ENCODE measurements at places on chromosomes 2 and 18. TPM values are rescaled to one million over a fixed set of nuclear protein-coding genes. Genes with fewer than 3 reads are reported as not detected.

The UGT1A3 gene
- not detected for total RNA-seq

- no peak overlapping the region for H3K4me3 ChIP-seq
- no peaks in the 10 kb centered on the region for H3K36me3 ChIP-seq
- H3K4me1 ChIP-seq = peaks cover 11% of the 10 kb centered on the region
- H3K27me3 ChIP-seq = peaks cover 6% of the 10 kb centered on the region
Observed at GRCh38 chr2:240395896-240396622, 39.4 kb upstream of the GPC1 start.

DNA sequence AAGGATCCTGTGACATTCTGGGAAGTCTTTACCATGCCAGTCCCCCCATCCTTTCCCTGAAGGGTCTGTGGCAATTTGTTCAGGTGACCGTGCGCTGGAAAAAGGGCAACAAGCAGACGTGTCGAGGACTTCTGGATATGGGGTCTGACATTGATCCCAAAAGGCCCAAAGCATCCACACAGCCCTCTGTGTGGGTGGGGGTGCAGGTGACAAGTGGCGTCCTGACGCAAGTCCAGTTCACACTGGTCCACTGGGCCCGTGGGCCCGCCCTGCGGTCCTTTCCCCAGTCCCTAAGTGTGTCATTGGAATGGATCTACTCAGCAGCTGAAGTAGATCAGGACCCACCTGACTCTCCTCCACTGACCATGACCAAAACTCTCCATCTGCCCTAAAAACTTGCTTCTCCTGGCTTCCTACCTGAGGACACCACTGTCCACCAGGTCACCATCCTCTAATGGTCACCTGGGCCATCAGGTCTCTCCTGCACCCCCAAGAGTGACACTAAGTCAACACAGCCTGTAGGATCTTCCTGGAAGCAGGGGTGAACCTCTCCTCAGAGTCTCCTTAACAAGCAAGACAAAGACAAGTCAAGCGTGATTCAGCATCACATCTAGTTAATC lies 85.6 kb upstream of the SLC66A3 start:
- H3K27ac ChIP-seq = no peak overlapping the region
- peaks cover 15% of the 10 kb centered on the region for H3K4me1 ChIP-seq
- H3K36me3 ChIP-seq = no peaks in the 10 kb centered on the region
- H3K27me3 ChIP-seq = peaks cover 43% of the 10 kb centered on the region
- DNase-seq = no peak

The ARHGAP28 gene
- not detected for total RNA-seq

DNA sequence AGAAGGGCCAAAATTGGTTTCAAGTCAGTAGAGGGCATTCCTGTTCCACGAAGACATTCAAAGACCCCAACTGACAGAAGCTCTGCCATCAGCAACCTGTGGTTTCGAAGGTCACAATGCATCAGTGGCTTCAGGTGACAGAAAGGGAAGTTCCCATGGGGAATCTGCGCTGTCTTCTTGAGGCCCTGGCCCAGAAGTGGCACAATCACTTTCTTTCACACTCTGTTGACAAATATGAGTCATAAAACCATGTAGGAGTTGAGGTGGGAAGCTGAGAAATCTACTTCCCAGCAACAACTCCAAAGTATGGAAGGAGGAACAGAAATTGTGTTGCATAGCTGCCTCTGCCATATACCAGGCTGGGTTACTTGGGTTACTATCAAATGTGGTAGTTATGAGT lies 621.1 kb upstream of the FANCL start:
- DNase-seq = no peak
- no peaks in the 10 kb centered on the region for H3K27me3 ChIP-seq
- no peaks in the 10 kb centered on the region for H3K4me1 ChIP-seq
- no peak overlapping the region for H3K4me3 ChIP-seq
- no peak overlapping the region for H3K27ac ChIP-seq

DNA sequence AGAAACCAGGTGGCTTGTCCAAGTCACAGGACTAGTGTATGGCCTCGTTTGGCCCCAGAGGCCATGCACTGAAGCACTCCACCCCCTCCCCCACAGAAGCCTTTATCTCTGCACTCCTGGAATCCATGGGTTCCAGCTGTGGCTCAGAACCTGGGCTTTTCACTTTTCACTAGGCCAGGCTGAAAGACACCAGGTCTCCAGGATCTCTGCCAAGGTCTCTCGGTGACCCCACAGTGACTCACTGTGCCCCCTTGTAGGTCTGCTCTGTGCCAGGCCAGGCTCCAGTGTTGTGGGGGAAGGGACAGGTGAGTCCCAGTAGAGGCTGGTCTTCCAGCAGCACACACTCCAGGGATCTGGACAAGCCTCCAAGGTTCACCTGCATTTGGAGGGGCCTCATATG lies 31.0 kb upstream of the GLI2 start:
- H3K36me3 ChIP-seq = no peaks in the 10 kb centered on the region
- no peaks in the 10 kb centered on the region for H3K4me1 ChIP-seq
- no peak for DNase-seq

DNA sequence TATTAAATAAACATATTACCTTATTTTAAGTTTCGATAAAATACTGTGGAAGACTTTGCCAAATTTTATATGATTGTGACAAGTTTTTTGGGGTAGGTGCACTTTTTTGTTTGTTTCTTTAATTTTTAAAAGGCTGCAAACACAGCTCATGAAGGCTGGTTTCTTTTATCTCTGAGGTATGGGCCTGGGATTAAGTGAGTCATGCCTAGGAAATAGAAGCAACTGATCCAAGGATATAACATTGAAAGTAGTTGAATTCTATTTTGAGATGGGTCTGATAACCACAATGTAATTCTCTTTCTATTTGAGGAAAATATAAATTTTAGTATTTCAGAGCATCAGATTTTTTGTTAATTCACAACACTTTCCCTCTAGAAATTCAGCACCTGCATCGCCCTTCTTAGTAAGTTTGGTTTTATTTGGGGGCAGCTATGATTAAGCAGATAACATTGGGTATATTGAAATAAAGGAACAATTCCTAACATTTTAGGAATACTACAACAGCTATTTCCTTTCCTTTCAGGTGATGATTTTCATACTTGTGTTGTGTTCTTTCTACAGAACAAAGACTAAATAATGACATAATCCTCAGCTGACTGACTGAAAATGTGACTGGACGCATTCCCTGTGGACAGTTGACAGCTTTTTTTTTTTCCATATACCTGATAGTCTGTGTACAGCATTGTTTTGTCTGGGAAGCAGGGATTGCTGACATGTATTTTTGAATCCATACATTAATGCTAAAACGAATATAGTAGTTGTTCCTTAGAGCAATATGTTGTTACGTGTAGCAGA lies 16.8 kb downstream of the RBM45 start:
- no peak overlapping the region for H3K4me3 ChIP-seq
- peaks cover 9% of the 10 kb centered on the region for H3K4me1 ChIP-seq
- H3K27ac ChIP-seq = no peak overlapping the region

GRCh38 chr18:195651-196050 lies 37.3 kb downstream of the USP14 start:
- DNase-seq = no peak
- H3K27me3 ChIP-seq = no peaks in the 10 kb centered on the region
- no peak overlapping the region for H3K4me3 ChIP-seq
- H3K27ac ChIP-seq = peak overlapping the region; percentile 6
- peaks cover 4% of the 10 kb centered on the region for H3K36me3 ChIP-seq

The RAB27B gene
- total RNA-seq = 30.6 TPM

DNA sequence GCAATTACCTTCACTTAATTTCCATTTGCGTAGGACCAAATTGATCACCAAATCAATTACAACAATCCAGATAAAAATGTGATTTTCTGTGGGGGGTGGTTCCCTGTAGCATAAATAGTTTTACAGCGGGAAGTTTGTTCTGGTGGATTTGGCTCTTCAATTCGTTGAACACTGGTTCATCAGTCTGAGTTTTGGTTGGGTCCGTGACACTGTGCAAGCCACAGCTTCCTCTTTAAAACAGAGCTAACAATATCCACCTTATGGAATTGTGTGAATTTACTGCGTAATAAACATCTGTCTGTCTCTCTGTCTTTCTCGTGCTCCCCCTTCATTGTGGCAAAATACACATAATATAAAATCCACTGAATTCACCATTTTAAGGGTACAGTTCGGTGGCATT lies 310.8 kb downstream of the TGIF1 start:
- H3K36me3 ChIP-seq = no peaks in the 10 kb centered on the region
- H3K4me3 ChIP-seq = no peak overlapping the region
- H3K27me3 ChIP-seq = peaks cover 28% of the 10 kb centered on the region
- DNase-seq = no peak
- no peaks in the 10 kb centered on the region for H3K4me1 ChIP-seq

DNA sequence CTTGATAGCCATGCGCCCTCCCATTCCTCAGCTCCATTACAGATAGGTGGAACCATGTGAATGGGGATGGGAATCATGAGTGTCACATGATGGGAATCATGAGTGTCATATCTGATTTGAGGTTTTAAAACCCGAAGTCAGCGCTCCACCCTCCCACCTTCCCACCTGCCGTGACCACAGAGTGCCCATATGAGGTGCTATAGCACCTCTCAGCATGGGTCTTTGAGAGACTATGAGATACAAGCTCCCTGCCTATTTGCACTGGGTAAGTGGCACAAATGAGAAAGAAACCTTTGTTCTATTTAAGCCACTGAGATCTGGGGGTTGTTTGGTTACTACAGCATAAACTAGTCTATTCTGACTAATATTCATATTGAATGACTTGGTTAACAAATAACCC lies 78.5 kb upstream of the PTPRM start:
- DNase-seq = no peak
- no peak overlapping the region for H3K4me3 ChIP-seq
- H3K27ac ChIP-seq = no peak overlapping the region

The PECR gene
- total RNA-seq = 18.7 TPM

- DNase-seq = no peak
- H3K27ac ChIP-seq = no peak overlapping the region
- peaks cover 71% of the 10 kb centered on the region for H3K27me3 ChIP-seq
- peaks cover 8% of the 10 kb centered on the region for H3K4me1 ChIP-seq
- peaks cover 4% of the 10 kb centered on the region for H3K36me3 ChIP-seq
Observed at GRCh38 chr2:74908748-74909444, 49.5 kb upstream of the POLE4 start.

DNA sequence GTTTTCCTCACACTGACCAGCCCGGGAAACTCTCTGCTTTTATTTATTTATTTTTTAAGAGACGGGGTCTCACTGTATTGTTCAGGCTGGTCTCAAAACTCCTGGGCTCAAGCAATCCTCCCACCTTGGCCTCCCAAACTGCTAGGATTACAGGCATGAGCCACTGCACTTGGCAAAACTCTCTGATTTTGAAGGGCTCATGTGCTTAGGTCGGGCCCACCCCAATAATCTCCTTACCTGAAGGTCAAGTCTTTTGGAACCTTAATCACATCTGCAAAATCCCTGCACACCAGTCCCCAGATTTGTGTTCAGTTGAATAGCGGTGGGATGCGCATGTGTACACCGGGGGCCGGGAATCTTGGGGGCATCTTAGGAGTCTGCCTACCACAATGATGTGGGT lies 7.7 kb upstream of the ECEL1 start:
- H3K36me3 ChIP-seq = peaks cover 6% of the 10 kb centered on the region
- no peak overlapping the region for H3K4me3 ChIP-seq
- peaks cover 44% of the 10 kb centered on the region for H3K27me3 ChIP-seq
- DNase-seq = no peak
- no peak overlapping the region for H3K27ac ChIP-seq

The NBEAL1 gene
- 7.7 TPM for total RNA-seq

DNA sequence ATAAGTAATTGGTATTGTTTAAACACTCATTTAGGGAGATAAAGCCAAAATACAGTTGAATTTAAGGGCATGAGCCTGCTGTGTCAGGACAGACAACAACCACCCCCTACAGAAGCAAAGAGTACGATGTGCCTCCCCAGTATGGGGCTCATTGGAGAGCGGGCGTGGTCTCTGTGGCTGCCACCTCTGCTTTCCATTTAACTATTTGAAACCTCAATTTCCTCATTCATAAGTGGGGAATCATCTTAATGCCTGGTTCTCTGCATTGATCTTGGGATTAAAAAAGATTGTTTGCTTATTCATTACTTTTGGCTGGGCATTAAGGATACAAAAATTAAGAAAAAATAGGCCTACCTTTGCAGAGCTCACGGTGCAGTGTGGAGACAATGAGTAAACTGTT lies 21.4 kb downstream of the KCNS3 start:
- DNase-seq = no peak
- H3K27ac ChIP-seq = no peak overlapping the region
- peaks cover 15% of the 10 kb centered on the region for H3K27me3 ChIP-seq
- peaks cover 2% of the 10 kb centered on the region for H3K36me3 ChIP-seq

DNA sequence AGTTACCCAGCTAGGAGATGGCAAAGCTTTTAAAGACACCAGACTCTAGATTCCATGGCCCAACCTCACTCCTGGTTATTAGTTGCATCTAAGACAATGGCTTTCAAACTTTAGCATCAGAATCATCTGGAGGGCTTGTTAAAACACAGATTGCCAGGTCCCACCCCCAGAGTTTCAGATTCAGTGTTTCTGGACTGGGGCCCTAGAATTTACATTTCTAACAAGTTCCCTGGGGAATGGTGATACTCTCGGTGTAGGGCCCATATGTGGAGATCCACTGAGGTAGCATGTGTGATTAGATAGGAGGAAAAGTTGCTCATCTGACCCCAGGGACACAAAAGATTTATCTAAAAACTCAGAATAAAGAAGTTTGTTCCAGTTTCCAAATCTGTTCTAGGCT lies 14.5 kb upstream of the TTR start:
- no peak overlapping the region for H3K27ac ChIP-seq
- no peak overlapping the region for H3K4me3 ChIP-seq
- DNase-seq = no peak
- no peaks in the 10 kb centered on the region for H3K36me3 ChIP-seq

- H3K27me3 ChIP-seq = peaks cover 18% of the 10 kb centered on the region
- no peak overlapping the region for H3K27ac ChIP-seq
- H3K36me3 ChIP-seq = no peaks in the 10 kb centered on the region
- no peak for DNase-seq
- H3K4me1 ChIP-seq = no peaks in the 10 kb centered on the region
Observed at GRCh38 chr18:10140461-10141282, 226.9 kb downstream of the VAPA start.

DNA sequence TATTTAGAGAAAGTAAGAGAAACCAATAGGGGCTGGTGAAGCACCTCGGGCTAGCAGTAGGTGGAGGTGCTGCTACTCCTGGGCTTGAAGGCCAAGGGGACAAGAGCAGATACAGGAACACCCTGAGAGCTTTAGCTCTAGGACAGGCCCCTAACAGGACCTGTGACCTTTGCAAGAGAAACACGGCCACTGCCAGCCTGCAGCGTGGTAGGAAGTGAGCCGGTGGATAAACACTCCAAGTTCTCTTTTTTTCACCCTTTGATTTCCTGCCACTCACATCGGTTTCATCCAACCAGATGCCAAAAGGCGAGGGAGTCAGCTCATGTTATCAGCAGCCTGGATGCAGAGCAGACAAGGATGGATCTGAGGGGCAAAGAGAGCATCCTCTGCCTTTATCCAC lies 66.8 kb upstream of the SPRED2 start:
- no peaks in the 10 kb centered on the region for H3K4me1 ChIP-seq
- DNase-seq = no peak
- no peak overlapping the region for H3K4me3 ChIP-seq
- H3K27me3 ChIP-seq = peaks cover 18% of the 10 kb centered on the region
- H3K27ac ChIP-seq = no peak overlapping the region
- no peaks in the 10 kb centered on the region for H3K36me3 ChIP-seq

Data from T-helper 17 cell (primary cell).